ENCODE measurements at places on chromosomes 2 and 18.

- no peak for DNase-seq
Measured at GRCh38 chr2:200300638-200301314, 5.7 kb upstream of the SPATS2L start.

GRCh38 chr2:219570194-219570923 lies 980 bp downstream of the OBSL1 start:
- DNase-seq, result no peak

DNA sequence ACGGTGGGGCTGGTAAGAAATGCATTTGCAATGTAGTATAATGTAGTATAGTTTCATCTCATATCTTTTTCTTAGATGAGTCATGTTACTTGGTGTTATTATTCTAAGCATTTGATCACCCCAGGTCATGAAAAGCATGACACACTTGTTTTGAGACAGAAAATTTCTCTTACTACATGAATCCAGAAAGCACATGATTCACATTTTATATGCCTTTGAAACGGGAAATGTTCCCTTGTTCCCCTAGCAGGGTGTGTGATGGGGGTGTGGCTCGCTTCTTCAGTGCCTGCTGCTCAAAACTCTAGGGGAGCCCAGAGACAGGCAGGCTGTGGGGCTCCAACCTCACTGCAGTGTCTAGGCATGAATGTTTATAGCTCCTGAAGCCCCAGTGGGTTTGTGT lies 116.0 kb upstream of the RAB27B start:
- no peak for DNase-seq

- DNase-seq, result no peak
Measured at GRCh38 chr2:237669628-237670392, 42.4 kb downstream of the LRRFIP1 start.

GRCh38 chr2:116935097-116935814 lies 879.2 kb upstream of the DDX18 start:
- no peak for DNase-seq

- no peak for DNase-seq
Measured at GRCh38 chr2:182834293-182834692, 32.1 kb downstream of the FRZB start.

GRCh38 chr2:194742706-194743105 lies 914.3 kb upstream of the SLC39A10 start:
- no peak for DNase-seq

GRCh38 chr2:24993406-24994145 lies 21.8 kb upstream of the DNAJC27 start:
- DNase-seq, result no peak

GRCh38 chr2:56522605-56523089 lies 338.9 kb downstream of the CCDC85A start:
- no peak for DNase-seq

GRCh38 chr2:122643725-122644329 lies 888.4 kb downstream of the TSN start:
- no peak for DNase-seq

- no peak for DNase-seq
Measured at GRCh38 chr2:165078913-165079312, 123.6 kb upstream of the SLC38A11 start.

- no peak for DNase-seq
Measured at GRCh38 chr2:38438133-38438882, 61.2 kb upstream of the ATL2 start.

DNA sequence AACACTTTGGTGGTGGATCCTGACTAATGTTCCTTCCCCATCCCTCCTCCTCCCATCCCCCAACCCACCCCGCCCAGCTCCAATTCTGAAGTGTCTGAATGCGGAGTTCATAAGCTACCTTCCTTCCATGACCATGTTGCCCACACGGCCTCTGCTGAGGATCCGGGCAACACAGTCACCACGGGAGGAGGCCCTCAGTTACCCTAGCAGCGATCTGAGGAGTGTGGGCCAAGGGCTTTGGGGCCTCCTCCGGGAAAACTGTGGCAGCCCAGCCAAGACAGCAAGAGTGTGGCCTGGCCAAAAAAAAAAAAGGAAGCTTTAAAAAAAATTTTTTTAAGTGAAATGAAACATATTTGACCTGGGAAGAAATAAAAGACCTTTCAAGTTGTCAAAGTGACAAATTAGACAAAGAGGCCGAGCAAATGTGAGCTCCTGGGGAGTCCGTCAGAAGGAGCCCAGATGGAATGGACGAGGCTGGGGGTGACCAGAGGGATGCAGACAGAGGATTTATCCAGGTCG lies 169.0 kb upstream of the PKDCC start:
- no peak for DNase-seq

GRCh38 chr2:40364151-40364874 lies 87.6 kb downstream of the SLC8A1 start:
- DNase-seq, result no peak

GRCh38 chr2:106638043-106638442 lies 150.9 kb downstream of the CD8B2 start:
- DNase-seq, result no peak

- no peak for DNase-seq
Measured at GRCh38 chr2:233410196-233410760, 56.0 kb downstream of the DGKD start.

GRCh38 chr2:54161660-54162424 lies 46.4 kb downstream of the ACYP2 start:
- DNase-seq, result no peak

All from activated gamma-delta T cell treated with Interleukin-2 at 50 U/mL for 16 hours (primary cell).